Mucosa of gallbladder (tissue), 1 donor: ENCODE measurements at places on chromosomes 5 and 9.

DNA sequence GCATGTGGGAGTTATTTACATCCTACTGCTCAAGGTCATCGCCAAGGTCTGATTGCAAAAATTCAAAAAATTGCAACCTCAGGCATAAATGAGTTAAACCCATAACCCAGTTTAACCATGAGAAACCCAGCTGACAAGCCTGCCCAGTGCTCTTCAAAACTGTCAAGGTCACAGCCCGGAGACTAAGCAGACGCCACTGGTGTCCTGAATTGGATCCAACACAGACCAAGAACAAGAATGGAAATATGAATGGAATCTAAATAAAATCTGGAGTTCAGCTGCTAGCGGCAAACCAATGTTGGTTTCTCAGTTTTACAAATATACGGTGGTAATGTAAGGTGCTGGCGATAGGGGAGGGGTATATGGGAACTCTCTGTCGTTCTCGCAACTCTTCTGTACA, 201.5 kb upstream of the MVB12B start:
- DNase-seq, result peak; percentile 49

DNA sequence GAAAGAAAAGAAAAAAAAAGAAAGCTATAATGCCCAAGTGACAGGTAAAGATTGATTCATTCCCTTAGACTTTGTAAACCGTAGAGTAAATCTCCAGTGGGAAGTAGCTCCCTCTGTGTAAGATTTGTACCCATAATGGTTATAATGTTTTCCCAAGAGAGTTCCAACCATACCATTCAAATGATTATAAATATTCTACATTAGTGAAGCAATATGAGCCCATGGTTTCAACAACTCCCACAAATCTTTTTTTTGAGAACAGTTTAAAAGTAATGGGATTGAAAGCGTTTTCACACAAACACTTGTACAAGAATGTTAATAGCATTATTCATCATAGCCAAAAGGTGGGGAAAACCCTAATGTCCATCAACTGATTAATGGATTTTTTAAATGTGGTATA, 58.0 kb downstream of the GRAMD2B start:
- no peak for DNase-seq

DNA sequence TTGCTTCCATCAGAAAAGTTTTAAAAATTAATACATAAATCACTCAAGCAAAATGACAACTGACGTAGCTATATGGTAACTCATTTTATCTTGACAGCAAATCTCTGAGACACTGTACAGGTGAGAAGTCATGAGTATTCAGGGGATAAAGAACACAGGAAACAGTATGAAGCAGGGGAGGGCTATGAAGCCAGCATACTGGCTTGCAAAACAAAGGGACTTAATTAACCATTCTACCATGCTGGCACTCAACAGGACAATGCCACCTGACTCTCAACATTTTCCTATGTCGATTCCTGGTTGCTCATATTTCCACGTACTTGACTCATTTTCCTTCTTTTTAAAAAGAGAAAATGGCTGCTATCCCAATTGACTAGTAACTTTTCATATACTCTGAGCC, 151.4 kb upstream of the RETREG1 start:
- DNase-seq, result no peak

DNA sequence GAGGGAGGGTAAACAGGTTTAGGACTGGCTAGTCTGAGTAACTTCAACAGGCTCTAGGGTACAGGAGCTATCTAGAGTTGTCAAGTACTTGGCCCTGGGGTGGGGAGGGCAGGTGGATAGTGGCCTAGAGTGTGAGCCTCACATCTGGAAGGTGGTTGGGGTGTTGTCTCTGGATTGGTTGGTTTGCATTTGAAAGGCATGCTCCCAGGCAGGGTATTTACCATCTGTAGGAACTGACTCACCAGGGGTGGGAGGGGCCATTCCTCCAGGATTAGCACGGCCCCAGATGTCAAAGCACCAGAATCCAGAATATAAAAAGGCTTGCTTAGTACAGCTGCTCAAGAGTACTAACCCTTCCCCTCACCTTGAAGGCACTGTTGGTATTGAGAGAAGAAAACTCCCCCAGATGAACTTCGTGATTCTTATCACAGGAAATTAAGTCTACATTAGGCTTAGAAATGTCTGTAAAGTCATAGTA, 193.3 kb downstream of the NTRK2 start:
- DNase-seq, result no peak
